ENCODE measurements at places on chromosomes 16 and 17.
A peak's percentile ranks its signal among the peaks of the same experiment; 100 is the strongest.

GRCh38 chr17:48213797-48214196, 106.2 kb downstream of the SNX11 start:
- DNase-seq: no peak

GRCh38 chr16:49824593-49824992, 31.3 kb downstream of the ZNF423 start:
- no peak for DNase-seq

- peak; percentile 83 for DNase-seq
Measured at GRCh38 chr16:53091466-53092211, 36.8 kb downstream of the CHD9 start.

- DNase-seq: no peak
Measured at GRCh38 chr16:6827931-6828330, 504.7 kb upstream of the RBFOX1 start.

DNA sequence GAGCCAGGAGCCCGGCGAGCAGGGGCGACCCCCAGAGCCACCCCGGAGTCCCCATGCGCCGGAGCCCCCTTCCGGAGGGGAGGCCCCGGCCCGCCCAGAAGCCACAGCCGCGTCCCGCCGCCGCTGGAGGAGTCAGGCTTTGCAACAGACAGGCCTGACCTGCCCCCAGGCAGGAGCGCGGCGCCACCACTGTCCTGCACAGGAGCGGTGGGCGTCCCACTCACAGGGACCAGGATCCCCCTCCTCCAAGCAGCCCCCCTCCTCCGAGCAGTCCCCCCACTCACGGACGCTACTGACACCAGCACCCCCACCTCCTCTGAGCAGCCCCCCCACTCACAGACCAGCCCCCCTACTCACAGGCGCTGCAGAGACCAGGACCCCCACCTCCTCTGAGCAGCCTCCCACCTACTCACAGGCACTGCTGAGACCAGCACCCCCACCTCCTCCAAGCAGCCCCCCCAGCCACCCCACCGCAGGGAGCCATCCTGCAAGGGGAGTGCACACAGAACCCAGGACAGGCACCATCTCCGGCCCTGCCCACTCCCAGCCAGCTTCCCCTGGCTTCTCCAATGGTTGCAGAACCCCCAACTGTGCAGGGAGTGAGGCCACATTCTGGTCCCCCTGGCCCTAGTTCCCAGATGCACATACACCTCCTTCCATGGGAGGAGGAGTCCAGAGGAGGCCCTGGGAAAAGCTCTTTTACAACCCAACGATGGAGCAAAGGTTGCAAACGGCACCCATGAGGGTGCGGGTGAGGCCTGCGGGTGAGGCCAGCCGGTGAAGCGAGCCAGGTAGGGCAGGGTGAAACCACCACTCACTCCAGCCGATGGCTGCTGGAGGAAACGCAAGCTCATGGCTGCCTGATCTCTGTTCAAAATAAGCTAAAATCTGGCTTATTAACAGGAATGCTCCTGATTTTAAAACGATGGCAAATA, 69.9 kb downstream of the ABR start:
- DNase-seq: no peak

- DNase-seq: peak; percentile 46
Measured at GRCh38 chr17:57668332-57668731, 76.8 kb downstream of the CCDC182 start.

DNA sequence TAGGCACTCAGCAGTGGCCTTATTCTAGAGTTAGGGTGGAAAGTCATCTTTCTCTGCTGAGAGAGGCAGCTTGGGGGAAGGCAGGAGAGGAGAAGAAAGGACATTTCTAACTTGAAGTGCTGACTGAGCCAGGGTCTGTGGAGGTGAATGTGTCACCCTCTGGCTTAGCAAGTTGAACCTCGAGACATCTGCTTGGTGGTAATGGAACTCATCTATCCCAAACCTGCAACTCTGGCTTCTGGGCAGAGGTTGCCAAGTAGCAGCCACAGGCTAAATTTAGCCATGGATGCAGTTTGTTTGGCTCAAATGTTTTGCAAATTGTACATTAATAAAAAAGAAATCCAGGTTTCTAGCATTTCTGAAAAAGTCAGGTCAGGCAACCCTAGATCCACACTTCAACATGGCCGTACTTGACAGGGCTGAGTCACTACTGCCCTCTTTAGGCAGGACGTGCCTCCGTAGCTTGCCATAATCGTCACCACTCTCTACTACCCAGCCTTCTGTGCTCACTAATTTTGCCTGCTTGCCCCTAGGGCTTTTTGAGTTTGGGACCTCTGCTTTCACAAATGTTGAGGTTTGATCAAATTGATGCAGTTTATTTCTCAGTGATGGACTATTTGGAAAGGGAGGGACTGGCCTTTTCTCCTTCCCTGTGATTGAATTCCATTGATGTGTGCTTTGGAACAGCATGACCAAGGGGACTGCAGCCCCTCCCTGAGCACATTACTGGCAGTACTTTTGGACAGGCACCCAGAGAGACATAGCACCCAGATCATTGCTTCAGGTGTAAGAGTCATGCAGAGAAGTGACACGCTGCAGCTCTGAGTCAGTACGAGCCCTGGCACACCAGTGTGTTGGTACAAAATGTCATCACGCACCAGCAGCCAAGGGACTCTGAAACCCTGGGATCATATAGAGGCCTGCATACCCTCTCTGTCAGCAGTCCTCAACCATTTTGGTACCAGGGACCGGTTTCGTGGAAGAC, 5.2 kb downstream of the CDH13 start:
- no peak for DNase-seq

DNA sequence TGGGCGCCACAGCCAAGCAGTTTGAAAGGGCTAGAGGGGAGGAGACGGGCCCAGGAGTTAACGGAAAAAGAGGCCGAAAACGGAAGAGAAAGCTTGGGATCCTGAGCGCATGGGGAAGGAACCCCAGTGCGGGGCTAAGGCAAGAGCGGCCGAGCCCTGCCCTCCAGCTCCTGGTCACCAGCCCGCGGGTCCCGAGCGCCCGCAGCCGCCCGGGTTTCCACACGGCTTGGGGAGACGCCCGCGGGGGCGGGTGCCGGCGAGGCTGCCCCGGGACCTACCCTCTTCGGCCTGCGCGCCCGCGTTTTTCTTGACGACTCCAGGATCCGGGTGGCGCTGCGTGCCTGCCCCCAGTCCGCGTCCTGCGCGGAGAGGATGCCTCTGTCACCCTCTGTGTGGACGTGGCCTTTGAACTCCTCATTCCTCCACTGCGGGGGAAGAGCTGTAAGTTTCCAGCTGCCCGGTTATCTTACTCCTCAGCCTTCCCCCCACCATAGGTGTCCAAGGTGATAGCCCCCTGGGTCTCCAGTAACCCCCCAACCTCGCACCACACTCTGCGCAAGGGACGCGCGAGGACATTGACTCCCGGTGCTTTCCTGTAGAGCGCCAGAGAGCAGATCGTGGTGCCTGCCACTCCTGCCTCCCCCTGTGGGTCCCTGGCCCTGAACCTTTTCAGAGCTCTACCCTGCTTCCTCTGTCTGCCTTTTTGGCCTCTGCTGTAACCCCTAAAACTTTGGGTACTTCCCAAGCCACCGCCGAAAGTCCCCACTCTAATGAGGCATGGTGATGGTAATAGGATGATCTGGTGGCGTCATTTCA, 1.7 kb upstream of the CDH11 start:
- peak; percentile 33 for DNase-seq

GRCh38 chr16:88589441-88589840, 19.2 kb downstream of the ZC3H18 start:
- no peak for DNase-seq

GRCh38 chr17:16873174-16874035, 98.5 kb downstream of the TNFRSF13B start:
- no peak for DNase-seq

- DNase-seq: peak; percentile 30
Measured at GRCh38 chr17:58960068-58960467, 146.6 kb downstream of the TRIM37 start.

- no peak for DNase-seq
Measured at GRCh38 chr17:29461483-29462206, 71.5 kb downstream of the TAOK1 start.

DNA sequence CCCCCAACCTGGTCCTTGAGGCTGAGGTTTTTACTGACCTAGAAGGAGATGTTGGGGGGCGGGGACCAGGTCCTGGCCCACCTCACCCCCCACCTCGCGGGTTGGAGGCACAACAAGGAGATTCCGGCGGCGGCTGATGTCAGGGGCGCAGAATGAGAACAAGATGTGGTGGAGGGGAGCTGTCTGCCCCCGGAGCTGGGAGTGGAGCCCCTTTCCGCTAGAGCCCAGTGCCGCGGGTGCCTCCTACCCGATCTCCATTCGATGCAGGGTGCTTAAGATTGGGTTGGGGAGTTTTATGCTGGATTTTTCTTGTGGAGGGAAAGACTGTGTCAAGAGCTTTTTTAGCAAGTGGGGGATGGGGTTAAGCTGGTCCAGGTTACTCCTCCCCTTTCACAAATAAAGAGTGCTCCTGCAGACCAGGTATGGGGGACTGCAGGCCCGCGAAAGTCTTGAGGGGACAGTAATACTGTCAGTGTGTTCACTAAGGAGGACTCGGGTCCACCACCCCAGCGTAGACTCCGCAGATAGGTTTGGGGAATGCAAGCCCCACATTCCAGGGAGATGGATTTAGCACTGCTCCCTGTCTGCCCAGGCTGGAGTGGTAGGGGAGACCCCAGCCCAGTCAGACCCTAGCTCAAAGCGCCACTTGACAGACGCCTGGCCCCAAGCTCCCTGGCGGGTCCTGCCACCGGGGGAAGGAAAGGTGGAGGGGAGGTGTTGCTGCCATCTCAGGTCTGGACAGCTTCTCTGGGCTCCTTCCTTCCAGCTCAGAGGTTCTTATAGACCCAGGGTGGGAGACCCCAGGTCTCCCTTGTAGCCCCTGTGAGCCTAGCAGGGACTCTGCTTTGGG, 2.0 kb downstream of the CACNA1G start:
- DNase-seq: no peak

GRCh38 chr17:66508896-66509844, 206.8 kb downstream of the PRKCA start:
- DNase-seq: peak; percentile 39

GRCh38 chr16:69607674-69608073, 41.9 kb downstream of the NFAT5 start:
- no peak for DNase-seq

DNA sequence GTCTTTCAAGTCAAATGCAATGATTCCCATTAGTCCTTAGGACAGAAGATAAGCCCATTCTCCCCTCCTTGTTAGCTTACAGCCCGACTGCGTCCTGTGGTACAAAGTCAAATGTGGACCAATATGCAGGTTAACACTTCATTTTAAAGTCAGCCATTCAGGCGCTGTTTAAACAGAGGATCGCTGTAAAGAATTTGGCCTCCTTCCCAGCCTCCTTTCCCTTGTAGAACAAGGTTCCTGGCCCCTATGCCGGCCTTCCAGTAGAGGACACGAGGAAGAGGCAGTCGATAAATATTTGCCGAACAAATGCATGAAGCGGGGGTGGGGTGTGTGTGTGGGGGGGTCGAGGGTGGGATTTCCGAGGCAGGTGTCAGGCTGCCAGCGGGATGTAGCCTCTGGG, 4.3 kb downstream of the SDK2 start:
- DNase-seq: no peak

- no peak for DNase-seq
Measured at GRCh38 chr16:71681360-71681759, 43.1 kb downstream of the PHLPP2 start.

GRCh38 chr17:72922219-72922618, 170.3 kb downstream of the SLC39A11 start:
- DNase-seq: no peak

- no peak for DNase-seq
Measured at GRCh38 chr17:62725791-62726249, 82.3 kb downstream of the MARCHF10 start.

GRCh38 chr17:68843522-68843921, 111.7 kb downstream of the ABCA8 start:
- DNase-seq: no peak

- DNase-seq: no peak
Measured at GRCh38 chr16:27819881-27820610, 243.5 kb downstream of the GSG1L start.

DNA sequence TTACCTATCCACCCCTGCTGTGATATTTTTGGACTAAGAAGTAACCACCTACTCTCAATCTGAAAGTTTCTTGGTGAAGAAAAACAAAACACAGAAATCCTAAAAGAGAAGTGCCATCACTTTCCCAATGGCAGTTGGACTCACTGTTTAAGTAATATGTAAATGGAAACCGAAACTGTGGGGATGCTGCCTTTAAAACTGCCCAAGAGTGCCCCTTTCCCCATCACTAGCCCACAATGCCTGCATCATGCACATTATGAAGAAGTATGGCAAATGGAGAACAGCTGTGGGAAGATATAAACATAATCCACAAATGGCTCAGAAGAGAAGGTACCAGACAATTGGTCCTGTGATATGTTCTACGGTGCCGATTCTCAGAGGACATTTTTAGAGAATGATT, 33.5 kb upstream of the SLC6A2 start:
- no peak for DNase-seq

GRCh38 chr17:19492141-19492540, 41.5 kb upstream of the SLC47A1 start:
- DNase-seq: no peak

DNA sequence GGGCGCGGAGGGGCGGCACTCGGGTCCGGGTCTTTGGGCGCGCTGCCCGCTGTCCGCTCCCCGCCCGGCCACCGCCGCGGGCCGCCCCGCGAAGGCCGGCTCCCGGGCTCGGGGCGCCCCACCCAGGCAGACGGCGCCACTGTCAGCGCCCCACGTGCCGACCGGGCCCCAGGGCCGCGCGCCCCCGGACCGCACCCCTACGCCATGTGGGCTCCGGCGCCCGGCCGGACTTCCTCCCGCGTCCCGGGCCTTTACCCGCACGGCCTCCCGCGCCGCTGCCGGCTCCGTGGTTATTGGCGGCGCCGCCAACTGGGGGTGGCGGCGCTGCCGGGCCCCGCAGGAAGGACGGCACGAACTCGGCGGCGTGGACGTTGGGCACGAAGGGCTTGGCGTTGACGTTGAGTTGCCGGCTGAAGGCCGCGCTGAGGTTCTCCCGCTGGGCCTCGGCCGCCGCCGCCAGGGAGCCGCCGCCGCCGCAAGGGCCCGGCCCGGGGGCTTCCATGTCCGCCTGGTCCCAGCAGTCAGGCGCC, 577 bp downstream of the GSPT1 start:
- DNase-seq: no peak

DNA sequence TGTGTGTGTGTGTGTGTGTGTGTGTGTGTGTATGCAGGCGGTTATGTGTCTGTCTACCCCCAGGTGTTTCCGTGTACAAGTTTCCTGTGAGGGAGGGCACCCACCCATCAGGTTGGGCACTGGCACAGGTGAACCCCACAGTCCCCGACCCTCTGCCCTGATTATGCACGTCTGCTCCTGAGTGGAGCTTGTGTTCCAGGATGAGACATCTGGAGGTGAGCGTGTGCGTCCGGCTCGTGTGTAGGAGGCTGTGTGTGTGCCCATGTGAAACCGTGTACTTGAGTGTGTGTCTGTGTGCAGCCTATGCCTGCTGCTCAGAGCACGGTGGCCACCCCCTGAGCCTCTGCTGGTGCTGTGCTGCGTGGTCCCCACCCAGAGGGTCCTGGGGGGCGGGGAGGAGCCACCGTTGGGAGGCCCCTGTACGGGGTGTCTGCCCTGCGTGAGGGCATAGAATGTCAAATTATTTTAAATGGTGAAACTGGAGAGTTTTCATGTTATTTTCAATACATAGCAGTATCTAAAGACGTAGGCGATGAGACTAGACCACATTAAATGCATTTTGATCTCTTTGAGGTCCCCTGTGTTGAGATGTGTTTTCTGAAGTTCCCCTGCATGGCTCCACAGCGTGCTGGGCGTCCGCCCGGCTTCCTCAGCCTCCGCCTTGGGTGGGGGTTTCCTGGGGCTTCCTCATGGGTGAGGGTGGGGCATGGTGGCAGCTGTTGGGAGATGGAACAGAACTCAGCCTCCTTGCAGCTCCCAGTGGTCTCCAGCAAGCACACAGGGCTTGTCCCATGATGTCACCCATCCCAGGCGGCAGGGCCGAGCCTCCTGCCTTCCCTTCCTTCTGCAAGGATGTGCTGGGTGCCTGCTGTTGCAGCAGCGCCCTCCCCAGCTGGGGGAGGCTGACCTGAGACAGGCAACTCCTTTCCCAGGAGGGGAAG, 43.4 kb downstream of the KCNJ12 start:
- no peak for DNase-seq
